ENCODE measurements at places on chromosomes 5 and 9. TPM values are rescaled to one million over a fixed set of nuclear protein-coding genes. Genes with fewer than 3 reads are reported as not detected.

KIF4B gene
- total RNA-seq, result 0.02 TPM

SH3PXD2B gene
- 15.0 TPM for total RNA-seq

LAMC3 gene
- total RNA-seq, result 1.0 TPM

CARD9 gene
- total RNA-seq, result 0.95 TPM

FOXD1 gene
- total RNA-seq, result 24.6 TPM

COL23A1 gene
- total RNA-seq, result not detected

DMRTA1 gene
- total RNA-seq, result 0.88 TPM

ANKRD55 gene
- not detected for total RNA-seq

TPPP gene
- 0.05 TPM for total RNA-seq
